ENCODE measurements at places on chromosomes 4 and X.

DNA sequence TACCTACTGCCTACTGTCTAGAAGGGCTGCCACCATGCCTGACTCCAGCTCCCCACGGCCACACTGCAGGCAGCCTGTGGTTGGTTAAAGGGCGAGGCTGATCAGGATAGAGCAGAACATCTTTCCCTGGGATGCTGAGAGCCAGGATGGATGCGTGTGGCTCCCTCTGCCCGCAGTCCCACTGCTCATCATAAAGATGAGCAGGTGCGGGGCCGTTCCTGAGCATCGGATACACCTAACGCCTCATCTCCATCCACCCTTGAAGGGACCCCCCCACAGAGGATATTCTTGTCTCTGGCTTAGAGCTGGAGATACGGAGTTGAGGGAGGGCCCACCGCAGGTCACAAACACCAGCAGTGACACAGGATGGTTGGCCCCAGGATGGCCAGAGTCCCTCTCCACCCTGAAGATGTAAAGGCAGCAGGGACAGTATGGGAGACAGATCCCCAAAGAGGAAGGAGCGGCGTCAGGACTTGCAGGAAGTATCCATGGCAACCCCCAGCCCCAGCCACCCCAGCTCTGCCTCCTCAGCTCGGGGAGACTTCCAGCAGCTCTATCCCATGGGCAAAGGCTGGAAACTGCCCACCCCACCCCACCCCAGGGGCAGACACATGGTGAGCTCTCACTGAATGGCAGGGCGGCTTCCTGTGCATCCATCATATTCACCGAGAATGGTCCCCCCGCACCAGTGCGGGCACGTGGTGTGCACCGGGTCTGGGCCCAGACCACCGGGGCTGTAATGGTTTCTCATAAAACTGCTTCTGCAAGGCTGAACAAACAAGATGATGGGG lies 19.3 kb downstream of the PPP2R2C start:
- DNase-seq = no peak

DNA sequence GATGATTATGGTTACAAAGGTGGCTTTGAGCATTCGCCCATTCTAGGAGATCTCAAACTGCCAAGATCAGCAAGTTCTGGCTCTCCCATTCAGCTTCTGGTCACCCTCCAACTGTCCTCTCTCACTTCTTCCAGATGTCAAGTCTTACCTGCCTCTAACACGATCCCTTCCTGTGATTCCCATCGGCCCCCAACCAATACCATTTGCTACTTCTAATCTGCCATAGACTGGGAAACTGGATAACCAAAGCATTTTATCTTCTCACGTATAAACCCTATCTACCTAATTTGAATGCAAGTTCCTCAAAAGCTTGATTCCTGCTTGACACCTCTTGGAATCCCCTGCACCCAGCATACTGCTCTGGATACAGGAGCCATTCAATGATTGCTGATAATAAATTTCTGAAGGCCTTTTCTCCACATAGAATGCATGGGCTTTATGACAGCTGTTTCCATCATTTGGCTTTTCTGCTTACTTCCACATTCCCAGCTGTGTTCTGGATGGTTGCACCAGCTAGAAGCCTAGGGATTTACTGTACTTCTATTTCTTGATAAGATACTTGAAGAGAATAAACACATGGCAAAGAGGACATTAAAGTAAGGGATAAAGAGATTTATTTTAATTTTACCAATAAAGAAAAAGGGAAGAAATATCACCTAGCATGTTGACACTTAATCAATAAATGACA lies 9.6 kb downstream of the GPC4 start:
- DNase-seq = no peak

DNA sequence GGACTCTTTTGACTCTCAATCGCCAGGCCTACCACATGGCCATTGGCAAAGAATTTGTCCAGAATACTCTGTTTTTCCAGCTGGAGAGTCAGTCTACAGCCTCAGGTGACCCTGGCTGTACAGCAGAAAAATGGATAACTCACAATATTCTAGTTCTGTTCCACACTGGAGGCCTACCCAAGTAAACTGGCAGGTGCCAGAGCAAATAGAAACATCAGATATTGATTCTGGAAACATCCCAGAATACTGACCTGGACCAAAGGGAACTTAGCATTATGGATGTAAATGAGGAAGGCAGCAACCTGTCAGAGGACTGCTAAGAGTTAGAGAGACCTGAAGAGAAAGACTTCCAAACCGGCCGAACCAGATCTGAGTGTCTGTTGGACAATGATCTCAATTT lies 147.9 kb upstream of the SMAD1 start:
- DNase-seq = no peak

DNA sequence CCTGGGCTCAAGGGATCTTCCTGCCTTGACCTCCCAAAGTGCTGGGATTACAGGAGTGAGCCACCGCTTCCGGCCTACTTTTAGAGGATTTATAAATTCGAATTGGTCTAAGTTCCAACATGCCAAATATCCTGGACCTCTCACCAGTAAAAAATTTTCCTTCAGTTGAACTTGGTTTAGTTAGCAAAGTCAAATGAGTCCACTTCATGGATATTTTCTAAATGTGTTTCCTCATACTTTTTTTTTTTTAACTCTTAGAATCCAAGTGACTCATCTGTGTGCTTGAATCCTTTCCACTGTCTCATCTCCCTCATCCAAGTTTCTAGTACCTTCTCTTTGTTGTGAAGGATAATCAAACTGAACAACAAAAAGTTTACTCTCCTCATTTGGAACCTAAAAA lies 49.7 kb downstream of the RBM47 start:
- DNase-seq = no peak

DNA sequence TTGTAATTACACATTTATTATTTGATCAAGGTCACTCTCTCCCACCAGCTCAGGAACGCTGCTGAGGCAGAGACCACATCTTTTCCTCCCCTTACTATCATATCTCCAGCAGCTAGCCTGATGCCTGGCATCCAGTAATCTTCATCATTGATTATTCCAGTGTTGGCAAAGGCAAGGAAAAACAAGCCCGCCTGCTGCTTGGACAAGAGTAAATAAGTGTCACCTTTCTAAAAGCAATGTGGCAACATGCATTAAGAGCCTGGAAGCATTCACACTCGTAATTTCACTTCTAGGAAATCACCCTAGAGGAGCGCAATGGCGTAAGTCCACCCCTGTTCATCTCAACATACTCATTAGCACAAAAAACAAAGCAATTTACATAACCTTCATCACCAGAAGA lies 54.8 kb downstream of the APLN start:
- DNase-seq = no peak

- no peak for DNase-seq
Measured at GRCh38 chr4:31929676-31930345, 1209.6 kb downstream of the PCDH7 start.

DNA sequence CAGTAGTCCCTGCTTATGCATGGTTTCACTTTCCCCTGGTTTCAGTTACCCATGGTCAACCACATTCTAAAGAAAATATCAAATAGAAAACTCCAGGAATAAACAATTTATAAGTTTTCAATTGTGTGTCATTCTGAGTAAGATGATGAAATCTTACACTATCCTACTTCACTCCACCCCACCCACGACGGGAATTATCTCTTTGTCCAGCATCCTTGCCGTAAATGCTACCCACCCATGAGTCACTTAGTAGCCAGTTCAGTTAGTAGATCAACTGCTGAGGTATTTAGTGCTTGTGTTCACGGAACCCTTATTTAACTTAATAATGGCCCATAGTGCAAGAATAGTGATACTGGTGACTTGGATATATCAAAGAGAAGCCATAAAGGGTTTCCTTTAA lies 91.4 kb downstream of the KLHL13 start:
- no peak for DNase-seq

DNA sequence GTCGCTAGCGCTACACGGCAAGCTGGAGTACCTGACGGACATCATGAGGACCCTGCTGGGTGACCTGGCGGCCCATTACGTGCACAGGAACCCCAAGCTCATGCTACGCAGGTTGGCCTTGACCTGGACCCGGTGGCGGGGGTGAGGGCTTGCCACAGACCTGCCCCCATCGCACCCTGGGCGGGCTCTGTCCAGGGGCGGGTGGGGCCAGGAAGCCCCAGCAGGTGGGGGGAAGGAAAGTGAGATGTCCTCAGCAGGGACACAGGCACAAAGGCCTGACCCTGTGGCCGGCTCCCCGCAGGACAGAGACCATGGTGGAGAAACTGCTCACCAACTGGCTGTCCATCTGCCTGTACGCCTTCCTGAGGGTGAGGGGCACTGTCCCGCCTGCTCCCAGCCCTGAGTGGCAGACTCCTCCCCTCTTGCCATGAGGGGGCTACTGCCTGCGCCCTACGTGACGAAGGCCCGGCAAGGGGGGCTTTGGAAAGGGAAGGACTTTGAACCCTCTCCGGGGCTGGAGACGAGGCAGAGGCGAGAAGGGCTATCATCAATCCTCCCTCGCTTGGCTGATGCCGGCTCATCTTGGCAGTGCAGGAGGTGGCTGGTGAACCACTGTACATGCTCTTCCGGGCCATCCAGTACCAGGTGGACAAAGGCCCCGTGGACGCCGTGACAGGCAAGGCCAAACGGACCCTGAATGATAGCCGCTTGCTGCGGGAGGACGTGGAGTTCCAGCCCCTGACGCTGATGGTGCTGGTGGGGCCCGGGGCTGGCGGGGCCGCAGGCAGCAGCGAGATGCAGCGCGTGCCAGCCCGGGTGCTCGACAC lies 5.3 kb upstream of the SRPK3 start:
- DNase-seq = no peak

DNA sequence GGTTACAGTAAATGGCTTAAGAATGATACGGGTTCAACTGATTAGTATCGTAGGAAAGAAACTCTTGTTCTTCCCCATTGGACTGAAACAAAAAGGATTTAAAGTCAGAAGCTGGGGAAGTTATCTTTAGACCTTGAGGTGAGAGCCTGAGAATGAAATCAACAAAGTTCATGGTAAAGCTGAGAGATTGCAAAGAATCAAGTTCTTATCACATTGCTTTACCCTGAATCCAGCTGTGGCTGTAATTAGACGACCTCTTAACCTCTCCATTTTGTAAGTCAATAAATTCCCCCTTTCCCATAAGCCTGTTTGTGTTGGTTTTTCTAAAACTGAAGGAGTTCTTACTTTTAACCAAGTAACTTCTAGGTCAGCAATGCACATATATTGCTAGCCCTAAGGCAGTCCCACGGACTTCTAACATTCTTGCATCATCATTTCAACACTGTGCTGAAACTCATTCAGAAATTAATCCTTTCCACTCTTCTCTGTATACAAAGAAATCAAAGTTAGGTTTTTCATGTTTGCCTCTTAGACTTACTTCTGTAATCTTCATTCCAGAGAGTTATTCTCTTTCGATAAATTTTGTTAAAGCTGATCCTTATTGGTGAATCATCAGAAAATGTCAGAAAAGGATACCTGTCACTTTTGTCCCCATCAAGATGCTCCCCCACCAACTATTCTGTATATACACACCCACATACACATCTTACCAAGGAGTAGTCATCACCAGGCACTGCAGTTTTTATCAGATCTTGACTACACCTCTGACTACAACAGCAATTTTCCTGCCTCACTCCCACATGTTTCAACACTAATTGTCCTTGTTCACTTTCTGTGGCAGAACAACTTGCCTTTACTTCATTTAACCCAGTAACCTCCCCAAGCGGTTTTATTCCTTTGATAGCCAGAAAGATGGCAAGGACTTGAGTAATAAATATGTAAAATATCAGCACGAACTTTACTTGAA lies 77.9 kb upstream of the STK26 start:
- no peak for DNase-seq

DNA sequence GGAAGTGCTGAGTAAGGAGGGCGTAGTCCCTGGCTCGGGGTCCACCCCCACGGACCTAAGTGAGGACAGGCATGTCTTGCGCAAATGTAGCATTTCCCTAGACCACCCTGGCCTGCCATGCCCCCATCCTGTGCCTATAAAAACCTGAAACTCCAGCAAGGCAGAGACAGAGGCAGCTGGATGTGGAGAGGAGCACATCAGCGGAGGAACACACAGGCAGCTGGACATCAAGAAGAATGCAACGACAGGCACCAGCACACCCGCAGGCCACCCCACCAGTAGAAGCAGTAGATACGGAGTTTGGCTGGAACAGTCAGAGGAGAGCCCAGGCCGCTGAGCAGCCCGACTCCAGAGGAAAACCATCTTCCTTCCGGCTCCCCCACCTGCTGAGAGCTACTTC lies 345.9 kb downstream of the FSTL5 start:
- no peak for DNase-seq

DNA sequence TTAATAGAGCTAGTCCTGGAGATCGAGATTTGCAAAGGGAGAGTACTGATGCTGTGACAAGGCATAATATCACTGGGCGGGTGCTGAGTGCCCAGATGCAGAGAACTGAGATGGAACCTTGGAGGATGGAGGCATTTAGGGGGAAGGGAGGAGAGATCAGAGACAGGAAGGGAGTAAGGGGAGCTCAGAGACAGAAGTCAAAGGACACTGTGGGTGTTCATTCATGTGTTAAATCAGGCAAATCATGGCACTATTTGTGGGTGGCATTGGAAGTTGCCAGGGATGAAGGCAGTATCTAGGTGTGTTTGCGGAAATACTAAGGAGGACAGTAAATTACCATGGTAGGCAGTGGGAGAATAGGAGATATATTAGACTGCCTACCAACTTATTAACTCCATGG lies 135.0 kb downstream of the RBM46 start:
- DNase-seq = no peak

GRCh38 chr4:182142176-182143085 lies 100.8 kb upstream of the TENM3 start:
- no peak for DNase-seq

DNA sequence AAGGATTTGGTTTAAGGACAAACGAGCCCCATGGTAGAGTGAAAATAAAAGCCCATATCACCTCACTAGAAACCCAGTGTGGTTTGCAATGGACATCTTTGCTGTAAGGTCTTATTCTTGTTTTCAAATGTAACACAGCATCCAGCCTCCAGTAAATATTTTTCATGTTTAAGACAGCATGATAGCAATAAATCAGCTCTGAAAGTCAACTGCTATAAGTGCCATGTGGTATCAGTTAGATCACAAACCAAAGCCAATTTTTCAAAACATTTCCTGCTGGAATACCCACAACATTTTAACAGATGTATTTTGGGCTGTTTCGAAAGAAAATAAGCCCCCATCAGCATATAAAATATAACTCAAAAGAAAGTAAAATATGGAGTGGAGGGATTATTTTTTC lies 24.0 kb upstream of the SCML1 start:
- no peak for DNase-seq

GRCh38 chrX:34875204-34875603 lies 67.4 kb upstream of the FAM47B start:
- no peak for DNase-seq

GRCh38 chr4:149108626-149109025 lies 666.4 kb upstream of the NR3C2 start:
- no peak for DNase-seq

GRCh38 chrX:13208281-13208935 lies 111.4 kb downstream of the ATXN3L start:
- DNase-seq = no peak

GRCh38 chr4:84145176-84145575 lies 353.9 kb downstream of the NKX6-1 start:
- DNase-seq = no peak

DNA sequence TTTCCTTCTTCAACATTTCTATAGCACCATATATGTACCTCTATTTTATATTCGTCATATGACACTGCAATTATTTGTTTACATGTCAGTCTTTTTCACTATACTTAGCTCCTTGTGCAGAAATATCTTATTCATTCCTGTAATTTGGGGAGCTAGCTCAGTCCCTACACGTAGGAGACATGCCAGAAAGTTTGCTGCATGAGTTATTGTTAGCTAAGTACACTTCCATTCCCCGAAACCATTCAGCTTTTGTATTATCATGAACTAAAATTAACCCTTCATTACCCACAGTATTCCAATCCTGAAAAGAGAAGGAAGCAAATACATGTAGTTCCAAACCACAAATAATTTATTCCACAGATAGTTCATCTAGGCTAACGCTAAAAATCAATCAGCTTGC lies 10.2 kb downstream of the CBR4 start:
- no peak for DNase-seq

- no peak for DNase-seq
Measured at GRCh38 chrX:71144651-71145050, at the start of gene NLGN3. Gene NLGN3, plus strand, starts transcription at chrX:71144841. Its CDS starts 2,909 bp downstream, at chrX:71147750.
